ENCODE measurements at places on chromosomes 3 and 15.

DNA sequence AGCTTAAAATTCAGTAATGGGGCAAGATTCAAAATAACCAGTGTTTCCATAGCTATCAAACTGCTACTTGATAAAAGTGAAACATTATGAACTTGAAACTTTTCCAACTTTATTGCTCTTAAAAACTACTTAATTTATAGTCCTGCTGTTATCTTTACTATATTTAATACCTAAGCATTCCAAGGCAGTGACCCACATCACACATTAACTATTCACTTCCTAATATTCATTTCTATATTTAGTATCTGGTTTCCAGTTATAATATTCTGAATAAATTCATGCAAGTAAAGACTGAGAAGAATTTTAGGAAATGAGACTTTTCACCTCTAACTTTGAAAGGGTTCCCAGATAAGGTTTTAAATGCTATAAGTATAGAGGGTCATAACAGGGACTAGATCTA is 64.9 kb downstream of the UACA start:
- no peak for DNase-seq

DNA sequence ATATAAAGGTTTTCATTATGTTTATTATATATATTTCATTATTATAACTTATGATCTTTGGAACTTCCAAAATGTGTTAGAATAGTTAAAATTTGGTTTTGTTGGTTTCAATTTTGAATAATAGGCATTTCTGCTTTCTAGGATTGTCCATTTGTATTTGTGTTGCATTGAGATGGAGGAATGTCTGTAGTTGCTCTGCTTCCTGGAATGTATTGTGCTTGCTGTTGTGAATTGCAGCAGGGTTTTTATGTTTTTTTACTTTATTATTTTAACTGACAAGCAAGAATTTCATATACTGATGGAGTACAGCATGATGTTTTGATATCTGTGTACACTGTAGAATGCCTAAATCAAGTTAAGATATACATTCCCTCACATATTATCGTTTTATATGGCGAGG is 247.4 kb downstream of the XXYLT1 start:
- no peak for DNase-seq

DNA sequence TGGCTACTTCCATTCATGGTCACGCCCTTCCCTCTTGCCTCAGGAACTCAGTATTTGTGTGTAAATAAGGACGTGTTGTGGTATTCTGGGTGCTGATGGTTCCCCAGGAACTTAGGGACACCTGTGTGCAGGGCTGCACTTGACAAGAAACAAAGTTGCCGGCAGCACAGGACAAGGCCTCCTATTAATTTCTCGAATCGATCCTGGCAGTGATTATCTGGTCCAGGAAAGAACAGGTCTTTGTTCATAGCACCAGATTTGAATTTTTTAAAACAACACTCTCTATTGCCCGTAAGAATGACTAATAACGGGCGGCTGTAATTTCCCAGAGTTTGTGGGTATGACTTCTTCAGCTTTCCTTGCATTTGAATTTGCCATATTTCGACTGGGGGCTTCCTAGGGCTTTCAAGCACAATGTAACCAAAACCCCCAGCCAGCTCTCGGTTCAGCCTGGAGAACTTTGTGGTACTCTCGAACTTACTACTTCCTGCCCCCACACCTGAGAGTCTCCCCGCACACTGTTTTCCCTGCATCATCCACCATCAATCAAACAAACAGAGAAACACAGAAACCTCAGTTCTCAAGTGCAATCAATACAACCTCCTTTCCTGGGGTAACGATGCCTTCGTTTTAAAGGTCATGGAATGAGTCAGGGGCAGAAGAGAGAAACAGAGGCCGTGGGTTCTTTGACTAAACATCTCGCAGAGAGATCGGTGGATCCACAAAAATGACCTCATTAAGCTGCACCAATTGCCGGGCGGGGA is 241.7 kb upstream of the ICE2 start:
- no peak for DNase-seq

DNA sequence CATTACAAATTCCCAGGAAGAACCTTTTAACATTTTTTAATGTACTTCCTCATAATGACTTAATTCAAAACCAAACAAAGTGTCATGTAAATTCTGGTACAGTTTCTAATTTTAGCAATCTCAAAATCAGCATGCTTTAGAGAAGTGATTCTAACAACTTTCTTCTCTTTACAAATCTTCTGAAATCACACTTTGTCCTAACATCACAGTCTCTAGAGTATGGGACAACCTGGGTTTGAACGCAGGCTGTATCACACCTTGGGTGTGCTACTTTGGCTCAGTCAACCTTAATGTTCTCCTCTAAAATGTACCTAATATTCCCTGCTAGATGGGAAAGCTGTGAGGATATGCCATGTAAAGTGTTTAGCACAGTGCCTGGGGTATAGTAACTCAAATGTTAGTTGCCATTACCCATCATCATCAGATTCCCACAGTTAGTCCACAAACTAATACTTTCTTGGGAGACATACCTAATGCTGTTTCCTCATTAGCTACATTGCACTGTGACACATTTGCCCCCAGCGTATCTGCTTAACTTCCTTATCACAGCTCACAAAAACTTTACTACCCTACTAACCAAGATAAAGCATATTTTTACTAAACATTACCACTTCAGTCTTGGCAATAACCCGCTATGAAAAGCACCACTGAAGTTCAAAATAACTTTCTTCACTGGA is 3.1 kb downstream of the TSPAN3 start:
- DNase-seq, result no peak

DNA sequence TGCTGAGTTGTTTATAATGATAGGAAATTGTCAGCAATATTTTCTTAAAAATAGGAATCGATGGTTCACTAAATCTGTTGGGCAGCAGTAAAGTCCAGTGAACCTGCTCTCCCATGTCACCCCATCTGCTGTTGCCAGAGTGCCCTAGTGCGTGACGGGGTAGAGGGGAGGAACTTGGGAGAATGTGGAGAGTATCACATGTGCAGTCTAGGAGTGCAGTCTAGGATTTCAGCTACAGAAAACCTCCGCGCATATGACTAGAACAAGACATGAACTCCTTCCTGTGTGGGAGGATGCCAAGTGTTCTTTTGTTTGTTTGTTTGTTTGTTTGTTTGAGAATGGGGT is 74.6 kb upstream of the ACAD9 start:
- no peak for DNase-seq

DNA sequence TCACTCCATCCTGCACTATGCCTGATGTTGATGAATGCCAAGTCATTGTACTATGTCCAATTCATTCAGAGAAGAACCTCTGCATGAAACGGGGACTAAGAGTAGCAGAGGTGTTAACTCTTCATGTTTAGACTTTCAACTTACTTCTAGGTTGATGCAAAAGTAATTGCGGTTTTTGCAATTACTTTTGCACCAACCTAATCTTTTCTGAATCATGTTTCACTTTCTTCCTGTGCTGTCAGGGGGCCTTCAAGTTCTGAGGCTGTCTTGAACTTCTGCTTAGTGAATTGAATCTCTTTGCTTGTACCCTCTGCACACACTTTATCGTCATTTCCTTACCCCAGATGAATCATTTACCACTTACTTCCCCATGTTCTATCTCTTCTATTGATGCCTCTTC is 636.2 kb downstream of the NAALADL2 start:
- DNase-seq, result no peak

DNA sequence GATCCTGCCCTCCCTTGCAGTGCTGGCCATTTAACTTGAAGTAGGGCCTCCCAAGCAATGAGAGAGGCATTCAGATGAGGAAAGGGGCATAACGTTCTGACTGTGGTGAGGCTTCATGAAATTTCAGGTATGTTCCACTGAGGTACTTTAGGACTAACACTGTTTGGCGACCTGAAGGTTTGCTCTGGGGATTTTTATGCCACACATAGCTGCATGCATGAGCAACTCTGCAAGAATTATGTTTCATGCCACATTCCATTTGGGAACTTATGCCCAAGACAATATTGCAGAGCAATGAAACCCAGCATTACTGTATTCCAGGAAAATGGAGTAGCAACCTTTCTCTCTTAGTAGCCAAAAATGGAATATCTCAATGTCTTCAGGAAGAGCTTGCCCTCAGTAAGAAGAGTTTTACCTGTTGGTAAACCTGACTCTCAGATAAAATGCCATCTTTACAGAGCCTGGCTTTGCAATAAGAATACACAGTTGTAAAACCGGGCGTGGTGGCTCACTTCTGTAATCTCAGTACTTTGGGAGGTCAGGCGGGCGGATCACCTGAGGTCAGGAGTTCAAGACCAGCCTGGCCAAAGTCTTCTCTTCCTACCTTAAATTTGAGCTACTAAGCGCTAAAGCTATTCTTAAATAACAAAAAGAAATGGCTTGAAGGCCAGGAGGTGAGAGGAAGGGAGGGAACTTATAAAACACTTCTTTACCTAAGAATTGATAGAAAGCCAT is 16.7 kb upstream of the TBL1XR1 start:
- DNase-seq, result no peak

All from HepG2 (cell line).